Suppressor macrophage treated with lipopolysaccharide for 1 hour (primary cell): ENCODE measurements at places on chromosomes 2 and 18.

- peak; percentile 24 for DNase-seq
Observed at GRCh38 chr18:8979258-8979988, 123.1 kb upstream of the NDUFV2 start.

DNA sequence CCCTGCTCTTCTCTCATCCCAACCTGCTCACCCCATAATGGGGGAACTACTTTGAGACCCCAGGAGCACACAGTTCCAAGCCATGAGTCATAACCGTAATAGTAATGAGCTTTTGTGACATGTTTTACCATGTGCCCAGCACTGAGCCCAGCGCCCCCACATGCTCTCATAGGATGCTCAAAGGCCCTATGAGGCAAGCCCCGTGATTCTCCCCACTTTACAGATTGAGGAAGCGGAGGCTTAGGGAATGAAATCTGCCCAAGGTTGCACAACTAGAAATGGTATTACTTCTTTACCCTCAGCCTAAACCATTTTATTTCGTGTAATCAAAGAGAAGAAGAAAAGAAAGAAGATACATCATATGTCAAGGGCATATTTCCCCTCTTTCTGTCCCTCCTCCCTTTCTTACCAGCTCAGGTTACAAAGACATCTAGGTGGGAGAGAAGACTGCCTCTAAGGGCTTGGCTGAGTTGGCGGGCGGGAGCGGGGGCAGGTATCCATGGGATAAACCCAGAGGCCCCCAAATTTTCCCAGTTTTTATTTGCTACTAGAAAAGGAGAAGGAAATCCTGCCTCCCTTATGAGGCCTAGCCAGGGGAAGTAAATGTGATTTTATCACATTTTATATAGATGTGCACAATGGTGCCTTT, 24.2 kb downstream of the BCL11A start:
- peak; percentile 99 for DNase-seq

DNA sequence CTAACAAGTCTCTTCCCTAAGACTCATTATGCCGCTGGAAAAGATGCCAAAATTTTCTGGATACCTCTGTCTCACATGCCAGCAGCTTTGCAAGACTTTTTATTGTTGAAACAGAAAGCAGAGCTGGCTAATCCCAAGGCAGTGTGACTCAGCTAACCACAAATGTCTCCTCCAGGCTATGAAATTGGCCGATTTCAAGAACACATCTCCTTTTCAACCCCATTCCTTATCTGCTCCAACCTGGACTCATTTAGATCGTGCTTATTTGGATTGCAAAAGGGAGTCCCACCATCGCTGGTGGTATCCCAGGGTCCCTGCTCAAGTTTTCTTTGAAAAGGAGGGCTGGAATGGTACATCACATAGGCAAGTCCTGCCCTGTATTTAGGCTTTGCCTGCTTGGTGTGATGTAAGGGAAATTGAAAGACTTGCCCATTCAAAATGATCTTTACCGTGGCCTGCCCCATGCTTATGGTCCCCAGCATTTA, 26.3 kb downstream of the DHRS9 start:
- DNase-seq = peak; percentile 74

- no peak for DNase-seq
Observed at GRCh38 chr18:63025251-63026090, 294.1 kb downstream of the BCL2 start.

GRCh38 chr18:75635096-75635495, 207.6 kb upstream of the SMIM21 start:
- no peak for DNase-seq

DNA sequence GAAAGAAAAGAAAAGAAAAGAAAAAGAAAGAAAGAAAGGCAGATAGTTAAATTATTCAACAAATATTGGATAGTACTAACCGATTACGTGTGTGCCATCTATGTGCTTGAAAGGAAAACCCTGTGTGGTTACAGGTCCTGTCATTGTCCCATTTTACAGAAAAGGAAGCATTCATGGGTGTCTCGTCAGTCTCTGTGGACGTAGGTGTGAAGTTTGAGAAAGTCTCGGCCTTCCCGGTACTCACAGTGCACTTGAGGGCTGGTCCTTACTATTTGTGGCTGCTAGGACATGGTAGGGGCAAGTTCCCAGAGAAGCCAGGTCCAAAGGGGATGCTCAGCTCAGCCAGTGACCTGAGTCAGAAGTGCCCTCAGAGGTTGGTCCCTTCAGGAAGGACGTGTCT, 19.3 kb downstream of the SH3YL1 start:
- no peak for DNase-seq

DNA sequence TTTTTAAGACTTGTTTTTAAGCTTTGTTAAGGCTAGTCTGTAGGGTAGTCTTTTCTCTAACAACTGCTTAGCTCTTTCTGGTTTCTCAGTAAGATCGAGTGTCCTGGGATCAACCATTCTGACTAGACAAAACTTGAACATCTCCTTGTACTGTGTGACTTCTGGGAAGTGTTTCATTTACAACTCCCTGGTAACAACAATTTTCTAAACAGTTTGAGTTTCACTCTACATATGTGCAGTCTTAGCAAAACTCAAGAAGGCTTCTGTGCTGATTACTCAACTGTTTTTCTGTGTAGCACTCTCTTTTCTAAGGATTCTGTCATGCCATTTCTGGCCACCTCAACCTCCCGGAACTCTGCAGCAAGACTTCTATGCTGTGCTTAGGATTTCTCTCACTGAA, 204.5 kb downstream of the KIAA1328 start:
- DNase-seq = no peak

DNA sequence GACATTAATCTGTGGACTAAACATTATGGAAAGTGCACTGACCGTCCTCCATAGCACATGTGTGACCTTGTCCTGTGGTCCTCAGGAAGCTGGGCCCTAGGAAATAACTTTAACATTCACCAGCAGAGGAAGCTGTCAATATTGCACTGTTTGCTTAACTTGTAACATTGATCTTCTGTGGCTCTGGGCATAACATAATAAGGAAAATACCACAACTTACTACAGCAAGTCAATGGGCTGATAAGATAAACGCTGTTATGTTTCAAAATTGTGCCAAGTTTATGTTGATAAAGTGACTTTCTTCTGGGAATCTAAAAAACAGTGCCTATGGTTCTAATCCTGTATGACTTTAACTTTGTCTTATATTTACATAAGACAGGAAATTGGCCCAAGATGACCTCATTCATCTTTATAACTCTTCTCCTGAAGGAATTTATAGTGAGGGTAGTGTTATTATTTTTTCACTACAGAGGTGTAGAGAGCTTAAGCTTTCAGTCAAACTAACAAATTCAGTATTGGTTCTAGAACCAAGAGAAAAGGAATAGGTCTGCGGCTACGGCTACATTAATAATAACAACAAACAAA, 113.7 kb upstream of the MAP4K3 start:
- no peak for DNase-seq

DNA sequence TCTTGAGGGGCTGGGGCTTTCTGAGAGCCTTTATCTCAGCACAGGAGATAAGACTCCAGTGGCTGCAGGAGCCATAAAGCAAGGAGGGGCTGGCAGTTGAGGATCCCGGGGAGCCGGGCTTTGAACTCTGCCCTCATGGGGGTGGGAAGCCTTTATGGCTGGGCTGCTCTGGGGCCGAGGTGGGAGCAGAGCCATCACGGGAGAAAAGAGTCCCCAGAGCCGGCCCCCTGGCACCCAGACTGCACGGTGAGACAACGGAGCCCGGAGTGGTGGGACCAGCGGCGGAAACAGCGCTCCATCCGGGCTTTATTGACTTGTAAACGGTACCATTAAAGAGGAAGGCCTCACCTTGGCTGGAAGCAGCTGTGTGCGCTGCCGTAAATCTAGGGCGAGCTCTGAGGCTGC, 162.6 kb downstream of the MYCN start:
- no peak for DNase-seq

GRCh38 chr2:181937473-181937872, 45.9 kb downstream of the ITPRID2 start:
- DNase-seq = peak; percentile 91

DNA sequence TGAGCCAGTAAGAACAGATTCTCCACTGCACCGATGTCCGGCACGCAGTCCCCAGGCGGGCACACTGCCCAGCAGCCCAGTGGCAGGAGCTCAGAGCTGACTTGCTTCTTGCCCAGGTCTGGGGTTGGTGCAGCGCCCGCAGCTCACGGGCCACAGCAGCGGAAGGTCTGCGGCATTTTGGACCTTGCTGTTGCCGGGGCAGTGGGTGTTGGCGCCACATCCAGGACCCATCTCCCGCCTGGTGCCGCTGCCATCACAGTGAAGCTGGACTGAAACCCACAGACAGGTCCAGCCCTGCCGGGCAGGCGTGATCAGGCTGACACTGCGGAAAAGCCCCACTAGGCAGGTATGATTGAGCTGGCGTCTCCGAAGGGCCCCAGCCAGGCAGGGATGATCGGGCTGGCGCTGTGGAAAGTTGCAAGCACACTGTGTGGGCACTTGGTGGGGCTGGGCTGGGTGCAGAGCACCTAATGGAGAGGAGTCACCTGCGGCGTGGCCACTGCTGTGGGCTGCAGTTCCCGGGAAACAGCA, 75.5 kb downstream of the SLC66A2 start:
- DNase-seq = no peak

GRCh38 chr2:156215656-156216055, 116.9 kb downstream of the NR4A2 start:
- no peak for DNase-seq

GRCh38 chr2:217825469-217826235, 177.1 kb downstream of the TNS1 start:
- DNase-seq = no peak

GRCh38 chr2:179443180-179443579, 178.5 kb upstream of the SESTD1 start:
- no peak for DNase-seq

GRCh38 chr2:101464841-101465240, 10.1 kb downstream of the RFX8 start:
- DNase-seq = peak; percentile 56

GRCh38 chr2:104862058-104862941, 8.4 kb downstream of the POU3F3 start:
- DNase-seq = peak; percentile 51

DNA sequence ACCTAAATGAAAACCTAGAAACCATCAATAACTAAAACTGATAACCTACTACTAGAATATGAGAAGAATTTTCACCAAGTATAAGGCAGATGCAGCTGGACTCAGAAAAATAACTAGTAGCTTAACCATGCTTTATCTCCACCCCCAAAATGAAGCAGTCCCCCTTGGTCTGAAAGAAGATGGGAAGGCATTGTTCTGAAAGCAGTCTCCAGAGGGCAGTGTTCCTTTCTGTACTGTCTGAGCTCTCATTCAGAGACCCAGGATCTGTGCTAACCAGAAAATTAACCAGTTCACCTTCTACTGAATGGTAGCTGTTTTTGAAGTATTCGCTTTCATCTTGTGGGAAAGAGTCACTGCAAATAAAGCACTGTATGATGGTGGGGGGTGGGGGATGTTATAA, 273.0 kb downstream of the PDE11A start:
- no peak for DNase-seq

- DNase-seq = no peak
Observed at GRCh38 chr2:234628953-234629352, 132.1 kb upstream of the ARL4C start.

GRCh38 chr2:15580451-15580850, 11.2 kb upstream of the DDX1 start:
- no peak for DNase-seq

- no peak for DNase-seq
Observed at GRCh38 chr18:26119246-26119645, 14.4 kb upstream of the PSMA8 start.

DNA sequence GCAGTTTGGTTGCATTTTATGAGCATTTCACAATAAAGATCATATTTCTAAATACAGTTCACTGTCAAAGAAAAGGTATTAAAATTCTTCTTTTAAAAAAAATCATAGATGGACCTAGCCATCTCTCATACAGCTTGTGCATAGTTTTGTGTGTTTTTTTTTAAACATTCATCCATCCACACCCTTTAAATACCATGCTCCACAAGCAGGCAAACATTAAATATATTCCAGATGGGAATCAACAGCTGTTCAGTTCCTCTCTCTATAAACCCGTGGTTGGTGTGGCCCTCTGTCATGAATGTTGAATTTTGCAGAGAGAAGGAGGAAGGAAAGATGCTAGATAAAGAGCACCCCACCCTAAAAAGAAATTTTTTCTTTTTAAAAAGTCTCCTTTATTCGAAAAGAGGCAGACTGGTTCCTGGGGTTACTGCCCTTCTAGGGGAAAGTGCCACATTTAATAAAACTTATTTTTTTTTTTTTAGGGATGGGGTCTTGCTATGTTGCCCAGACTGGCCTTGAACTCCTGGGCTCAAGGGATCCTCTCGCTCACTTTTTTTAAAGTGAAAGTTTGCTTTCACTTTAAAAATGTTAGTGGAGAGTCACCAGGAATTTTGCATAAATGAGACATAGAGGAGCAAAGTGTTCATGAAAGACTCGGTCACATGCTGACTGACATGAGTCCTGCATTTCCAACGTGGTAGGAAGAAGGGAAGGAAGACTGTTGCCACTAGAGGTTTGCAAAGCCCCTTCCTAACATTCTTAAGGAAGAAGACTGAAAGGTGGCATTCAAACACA, 73.9 kb upstream of the LMAN1 start:
- DNase-seq = no peak

GRCh38 chr2:51829477-51829876, 797.5 kb upstream of the NRXN1 start:
- DNase-seq = no peak

GRCh38 chr2:168749297-168749696, 53.1 kb upstream of the NOSTRIN start:
- DNase-seq = no peak

- DNase-seq = no peak
Observed at GRCh38 chr2:112095681-112096080, 40.6 kb downstream of the TMEM87B start.

GRCh38 chr18:75247611-75248421, 37.2 kb downstream of the TSHZ1 start:
- peak; percentile 39 for DNase-seq

- DNase-seq = no peak
Observed at GRCh38 chr18:75154259-75154658, 54.7 kb downstream of the PTGR3 start.

GRCh38 chr18:56738184-56738583, 87.0 kb downstream of the WDR7 start:
- DNase-seq = no peak

GRCh38 chr2:240921311-240921994, 15.3 kb downstream of the CROCC2 start:
- DNase-seq = no peak

- no peak for DNase-seq
Observed at GRCh38 chr2:222750533-222750932, 79.1 kb downstream of the MOGAT1 start.

- DNase-seq = no peak
Observed at GRCh38 chr2:220991972-220992371, 580.1 kb downstream of the EPHA4 start.

- peak; percentile 44 for DNase-seq
Observed at GRCh38 chr2:86142436-86143257, 36.6 kb downstream of the PTCD3 start.

DNA sequence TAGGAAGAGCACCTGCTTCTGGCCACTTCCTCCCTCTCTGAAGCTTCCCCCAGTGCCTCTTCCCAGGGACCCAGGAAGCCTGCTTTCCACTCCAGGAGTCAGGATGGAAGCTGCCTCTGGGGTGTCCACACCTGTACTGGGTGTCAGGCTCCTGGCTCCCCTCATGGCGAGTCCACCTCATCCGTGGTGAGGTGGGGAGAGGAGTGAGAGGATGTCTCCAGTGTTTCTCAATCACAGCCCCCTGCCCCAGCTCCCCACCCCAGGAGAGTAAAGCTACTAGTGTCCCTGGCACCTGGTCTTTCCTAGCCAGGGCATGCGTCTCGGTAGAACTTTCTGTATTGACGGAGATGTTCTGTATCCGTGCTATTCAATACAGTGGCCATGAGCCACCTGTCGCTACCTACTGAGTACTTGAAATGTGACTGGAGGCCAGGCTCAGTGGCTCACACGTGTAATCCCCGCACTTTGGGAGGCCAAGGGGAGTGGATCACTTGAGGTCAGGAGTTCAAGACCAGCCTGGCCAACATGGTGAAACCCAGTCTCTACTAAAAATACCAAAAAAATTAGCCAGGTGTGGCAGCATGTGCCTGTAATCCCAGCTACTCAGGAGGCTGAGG, 171.2 kb upstream of the HAAO start:
- no peak for DNase-seq
